ENCODE measurements at places on chromosomes 3 and 15.

- no peaks in the 10 kb centered on the region for H3K27me3 ChIP-seq
- H3K4me1 ChIP-seq, result peaks cover 21% of the 10 kb centered on the region
- H3K36me3 ChIP-seq, result no peaks in the 10 kb centered on the region
- H3K4me3 ChIP-seq, result no peak overlapping the region
- DNase-seq, result no peak
These were observed 10.3 kb downstream of the ACSBG1 start for GRCh38 chr15:78224023-78224411.

- no peaks in the 10 kb centered on the region for H3K27me3 ChIP-seq
- H3K27ac ChIP-seq, result no peak overlapping the region
- no peak for DNase-seq
- H3K4me1 ChIP-seq, result no peaks in the 10 kb centered on the region
These were observed 117.3 kb upstream of the PLXND1 start for GRCh38 chr3:129723558-129724324.

- no peak overlapping the region for H3K27ac ChIP-seq
- DNase-seq, result no peak
- H3K4me1 ChIP-seq, result peaks cover 2% of the 10 kb centered on the region
- H3K36me3 ChIP-seq, result peaks cover 3% of the 10 kb centered on the region
- no peak overlapping the region for H3K4me3 ChIP-seq
These were observed 125.9 kb downstream of the NECTIN3 start for GRCh38 chr3:111197485-111197884.

DNA sequence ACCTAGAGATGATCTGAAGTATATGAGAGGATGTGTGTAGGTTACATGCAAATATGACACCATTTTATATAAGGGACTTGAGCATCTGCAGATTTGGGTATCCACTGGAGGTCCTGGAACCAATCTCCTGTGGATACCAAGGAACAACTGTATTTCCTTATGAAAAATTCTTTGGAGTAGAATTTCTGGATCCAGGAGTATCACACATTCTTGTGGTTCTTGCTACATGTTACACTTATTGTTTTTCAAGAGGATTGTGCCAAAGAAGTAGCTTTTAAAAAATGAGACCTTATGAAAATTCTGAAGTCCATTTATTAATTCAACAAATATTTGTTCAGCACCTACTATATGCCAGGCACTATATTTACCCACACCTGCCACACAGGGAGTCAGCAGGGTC, 15.7 kb upstream of the TBC1D23 start:
- no peaks in the 10 kb centered on the region for H3K36me3 ChIP-seq
- H3K4me3 ChIP-seq, result no peak overlapping the region
- peaks cover 16% of the 10 kb centered on the region for H3K4me1 ChIP-seq
- DNase-seq, result no peak

GRCh38 chr3:54882129-54882833, 45.6 kb downstream of the LRTM1 start:
- H3K4me3 ChIP-seq, result no peak overlapping the region
- no peak for DNase-seq

GRCh38 chr15:33872416-33873106, 95.7 kb upstream of the CHRM5 start:
- H3K27me3 ChIP-seq, result no peaks in the 10 kb centered on the region
- DNase-seq, result no peak
- no peak overlapping the region for H3K27ac ChIP-seq
- no peak overlapping the region for H3K4me3 ChIP-seq
- peaks cover 6% of the 10 kb centered on the region for H3K36me3 ChIP-seq
- no peaks in the 10 kb centered on the region for H3K4me1 ChIP-seq

GRCh38 chr15:53757906-53758305, 1.6 kb downstream of the WDR72 start:
- H3K4me3 ChIP-seq, result no peak overlapping the region
- H3K27me3 ChIP-seq, result peaks cover 23% of the 10 kb centered on the region
- DNase-seq, result no peak
- H3K4me1 ChIP-seq, result peaks cover 2% of the 10 kb centered on the region

Data from activated CD4-positive, alpha-beta memory T cell treated with anti-CD3 and anti-CD28 coated beads for 36 hours (primary cell).